ENCODE measurements at places on chromosomes 5 and 9.

GRCh38 chr9:124124729-124125650 lies 113.4 kb downstream of the LHX2 start:
- no peaks in the 10 kb centered on the region for H3K27me3 ChIP-seq
- DNase-seq: no peak
- no peaks in the 10 kb centered on the region for H3K36me3 ChIP-seq

GRCh38 chr9:121566481-121567465 lies 67.1 kb upstream of the GGTA1 start:
- H3K4me3 ChIP-seq: no peak overlapping the region
- no peaks in the 10 kb centered on the region for H3K4me1 ChIP-seq
- no peaks in the 10 kb centered on the region for H3K27me3 ChIP-seq
- no peaks in the 10 kb centered on the region for H3K36me3 ChIP-seq
- no peak overlapping the region for H3K27ac ChIP-seq
- no peak for DNase-seq

GRCh38 chr9:132108728-132109127 lies 29.1 kb upstream of the MED27 start:
- H3K36me3 ChIP-seq: no peaks in the 10 kb centered on the region
- DNase-seq: no peak
- no peak overlapping the region for H3K4me3 ChIP-seq
- no peaks in the 10 kb centered on the region for H3K27me3 ChIP-seq
- H3K4me1 ChIP-seq: no peaks in the 10 kb centered on the region

- no peaks in the 10 kb centered on the region for H3K27me3 ChIP-seq
- no peak overlapping the region for H3K4me3 ChIP-seq
- no peak overlapping the region for H3K27ac ChIP-seq
- no peaks in the 10 kb centered on the region for H3K4me1 ChIP-seq
- DNase-seq: no peak
Measured at GRCh38 chr9:27019589-27019988, 14.1 kb upstream of the LRRC19 start.

DNA sequence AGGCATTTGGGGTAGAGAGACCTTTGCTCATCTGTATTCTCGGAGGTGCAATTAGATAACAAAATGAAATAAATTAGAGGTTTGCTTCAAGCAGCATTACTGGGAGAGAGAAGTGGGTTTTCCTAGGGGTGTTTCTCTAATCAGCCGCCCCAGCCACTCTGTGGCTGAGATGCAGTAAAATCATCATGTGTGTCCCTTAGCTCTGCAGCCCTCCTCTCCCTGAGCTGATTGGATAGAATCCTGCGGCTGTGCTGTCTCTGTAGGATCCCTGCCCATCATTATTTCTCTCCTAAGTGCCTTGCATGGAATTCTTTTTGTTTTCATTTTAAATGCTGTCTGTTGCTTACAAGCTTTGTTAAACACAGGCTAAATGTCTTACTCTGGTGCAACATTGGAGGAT lies 171.4 kb downstream of the SH3GL2 start:
- H3K36me3 ChIP-seq: no peaks in the 10 kb centered on the region
- no peaks in the 10 kb centered on the region for H3K4me1 ChIP-seq
- no peak for DNase-seq
- no peaks in the 10 kb centered on the region for H3K27me3 ChIP-seq
- no peak overlapping the region for H3K4me3 ChIP-seq

- no peak overlapping the region for H3K27ac ChIP-seq
- no peaks in the 10 kb centered on the region for H3K27me3 ChIP-seq
- H3K4me1 ChIP-seq: no peaks in the 10 kb centered on the region
Measured at GRCh38 chr5:147348046-147348445, 113.2 kb downstream of the STK32A start.

GRCh38 chr5:80491296-80491695 lies 3.4 kb downstream of the FAM151B start:
- H3K36me3 ChIP-seq: no peaks in the 10 kb centered on the region
- peaks cover 11% of the 10 kb centered on the region for H3K4me1 ChIP-seq
- H3K4me3 ChIP-seq: no peak overlapping the region
- no peaks in the 10 kb centered on the region for H3K27me3 ChIP-seq

- H3K36me3 ChIP-seq: no peaks in the 10 kb centered on the region
- no peak overlapping the region for H3K4me3 ChIP-seq
- H3K4me1 ChIP-seq: no peaks in the 10 kb centered on the region
- H3K27ac ChIP-seq: no peak overlapping the region
Measured at GRCh38 chr5:99349787-99350186, 421.0 kb upstream of the CHD1 start.
